ENCODE measurements at places on chromosomes 1 and 21.

- DNase-seq = no peak
These were observed 7.3 kb downstream of the PFKL start for GRCh38 chr21:44306936-44307704.

DNA sequence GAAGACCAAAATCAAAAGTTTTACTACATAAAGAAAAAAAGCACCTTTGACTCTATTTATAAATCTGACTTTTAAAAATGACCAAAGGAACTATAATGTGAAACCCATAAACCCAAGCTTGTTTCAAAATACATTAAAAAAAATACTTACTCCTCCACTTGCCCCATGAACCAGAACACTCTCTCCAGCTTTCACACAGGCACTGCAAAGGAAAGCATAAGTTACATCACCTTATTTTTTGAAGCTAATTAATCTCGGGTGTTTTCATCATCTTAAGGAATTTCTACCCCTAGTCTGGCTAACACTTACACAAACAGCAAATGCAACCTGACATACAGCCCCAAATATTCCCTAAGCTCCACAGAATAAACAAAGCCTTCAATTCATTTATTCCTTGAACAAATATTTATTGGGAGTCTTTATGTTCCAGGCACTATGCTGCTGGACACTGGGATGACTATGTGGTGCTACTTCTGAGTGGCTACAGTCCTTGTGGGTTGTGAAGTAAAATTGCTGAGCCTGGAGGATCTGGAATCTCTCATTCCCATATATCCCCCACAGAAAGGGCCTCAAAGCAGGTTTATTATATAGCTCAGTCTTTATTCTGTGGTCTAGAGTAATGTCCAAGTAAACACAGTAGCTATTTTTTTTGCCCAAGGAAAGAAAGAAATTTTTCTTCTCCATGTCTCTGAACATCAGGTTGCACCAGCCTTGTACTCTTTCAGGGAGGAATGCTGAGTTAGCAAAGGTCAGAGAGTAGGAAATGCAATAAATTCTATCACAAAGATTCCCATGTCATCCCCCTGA is 18.2 kb downstream of the CRYZ start:
- DNase-seq = no peak

DNA sequence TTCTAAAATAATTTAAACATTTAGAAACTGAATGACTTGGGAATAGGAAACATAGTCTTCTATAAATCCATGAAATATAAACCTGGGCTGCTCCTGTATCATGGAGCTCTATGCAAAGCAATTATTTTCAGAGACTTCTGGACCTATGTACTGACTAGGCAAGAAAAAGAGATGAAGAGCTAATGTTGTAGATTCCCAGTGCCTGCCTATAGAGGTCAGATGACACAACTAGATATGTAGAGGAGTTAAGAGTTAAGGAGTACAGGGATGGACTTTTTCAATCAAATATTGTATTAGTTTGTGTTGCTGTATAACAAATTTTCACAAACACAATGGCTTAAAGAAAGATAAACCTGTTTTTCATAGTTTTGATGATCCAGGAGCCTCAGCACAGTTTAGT is 1434.5 kb downstream of the KCNT2 start:
- DNase-seq = no peak

DNA sequence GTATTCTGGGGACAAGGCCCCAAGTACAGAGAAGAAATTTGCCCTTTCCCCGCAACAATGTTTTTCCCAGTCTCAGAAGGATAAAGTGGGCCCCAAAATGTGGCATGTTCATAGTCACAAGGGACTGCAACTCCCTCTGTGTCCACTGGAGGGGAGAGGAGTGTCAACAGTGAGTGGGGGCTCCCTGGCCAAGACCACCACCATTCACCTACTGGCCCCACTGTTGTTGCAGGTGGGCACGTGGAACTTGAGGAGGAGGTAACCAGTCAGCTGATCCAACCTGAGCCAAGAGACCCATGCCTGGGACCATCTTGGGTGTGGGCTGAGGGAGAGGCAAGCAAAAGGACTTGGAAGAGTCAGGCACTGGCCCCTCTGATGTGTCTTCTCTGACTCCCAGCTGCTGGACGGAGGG is 777 bp downstream of the NUDT17 start:
- DNase-seq = no peak

GRCh38 chr1:36816348-36816747 is 218.0 kb downstream of the GRIK3 start:
- no peak for DNase-seq

- DNase-seq = no peak
These were observed 21.4 kb downstream of the ARHGAP29 start for GRCh38 chr1:94215955-94216354.

GRCh38 chr1:8047686-8048445 is 21.8 kb upstream of the ERRFI1 start:
- no peak for DNase-seq

DNA sequence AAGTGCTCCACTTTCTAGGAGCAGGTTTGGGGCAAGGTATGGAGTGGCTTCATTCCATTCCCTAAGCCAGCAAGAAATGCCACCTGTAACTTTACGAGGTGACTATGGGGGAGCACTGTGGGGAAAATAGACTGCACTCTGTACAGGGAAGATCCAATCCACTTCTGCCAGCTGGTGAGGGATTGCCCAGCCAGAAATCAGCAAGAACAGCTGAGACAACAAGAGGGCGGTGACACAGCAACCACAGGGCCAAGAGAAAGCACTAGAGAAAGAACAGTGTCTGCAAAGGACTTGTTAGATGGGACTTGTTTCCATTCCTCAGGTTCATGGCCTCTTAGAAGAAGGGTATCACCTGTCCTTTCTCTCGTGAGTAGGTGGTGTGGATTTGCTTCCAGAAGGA is 19.6 kb downstream of the CAPN8 start:
- no peak for DNase-seq

- DNase-seq = no peak
These were observed 188.2 kb upstream of the PLXNA2 start for GRCh38 chr1:208432346-208432745.

DNA sequence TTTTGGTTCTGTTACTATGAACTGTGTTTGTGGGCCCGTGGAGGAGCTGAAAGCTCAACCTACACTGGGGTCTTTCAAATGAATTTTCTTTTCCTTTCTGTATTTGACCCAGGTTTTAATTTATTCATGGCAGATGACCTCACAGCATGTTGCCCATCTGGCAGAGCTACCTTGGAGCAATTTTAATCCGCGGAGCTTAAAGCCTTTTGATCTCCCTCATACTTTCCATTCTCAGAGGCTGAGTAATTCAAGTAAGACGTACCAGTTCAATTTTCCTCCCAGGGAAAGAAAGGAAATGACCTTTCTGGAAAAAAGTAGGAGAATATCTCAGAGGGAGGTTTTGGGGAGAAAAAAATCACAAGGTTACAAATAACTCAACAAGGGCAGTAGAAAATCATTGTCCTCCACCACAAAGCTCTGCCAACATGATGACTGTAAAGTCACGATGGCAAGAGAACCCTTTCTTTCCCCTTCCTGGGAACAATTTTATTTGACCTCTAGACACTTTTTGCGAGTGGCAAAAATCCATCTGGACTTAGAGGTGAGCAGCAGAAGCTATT is 21.6 kb upstream of the PCP4 start:
- no peak for DNase-seq

- no peak for DNase-seq
These were observed 11.9 kb upstream of the PLXNA2 start for GRCh38 chr1:208256091-208256490.

DNA sequence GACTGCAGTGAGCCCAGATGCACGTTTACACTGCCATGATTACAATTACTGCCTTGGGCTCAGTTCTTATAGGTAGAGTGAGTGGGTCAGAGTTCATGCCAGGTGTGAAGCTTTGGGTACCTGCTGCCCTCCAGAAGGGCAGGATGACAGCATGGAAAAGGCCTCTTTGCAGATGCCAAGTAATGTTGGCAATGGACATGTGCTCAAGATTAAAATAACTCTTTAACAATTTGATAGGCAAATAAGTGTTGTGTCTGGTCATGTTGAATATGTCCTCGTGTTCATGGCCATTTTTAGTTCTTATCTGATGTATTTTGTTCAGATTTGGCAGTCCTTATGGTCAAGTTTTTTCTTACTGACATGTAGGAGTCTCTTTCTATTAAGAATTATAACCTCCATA is 34.8 kb downstream of the S100B start:
- DNase-seq = no peak

DNA sequence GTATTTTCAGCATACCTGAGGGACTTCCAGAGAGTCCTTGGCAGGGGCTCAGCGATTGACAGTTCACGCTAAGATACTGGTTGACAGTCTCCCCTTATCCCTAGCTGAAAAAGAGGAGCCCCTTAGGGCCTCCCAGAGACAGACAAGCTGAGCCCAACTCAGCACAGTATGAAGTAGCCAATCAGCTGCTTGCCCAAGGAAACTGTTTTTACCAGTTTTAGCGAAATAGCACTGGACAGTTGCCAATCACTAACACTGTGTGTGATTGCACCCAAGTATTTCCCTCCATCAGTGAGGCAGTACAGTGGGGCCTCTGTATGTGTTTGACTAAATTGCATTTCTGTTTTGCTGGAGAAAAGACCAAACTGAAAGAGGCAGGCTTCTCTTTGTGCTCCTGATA is 27.0 kb downstream of the KHDRBS1 start:
- no peak for DNase-seq

GRCh38 chr1:36354486-36354885 is 31.0 kb upstream of the EVA1B start:
- no peak for DNase-seq

DNA sequence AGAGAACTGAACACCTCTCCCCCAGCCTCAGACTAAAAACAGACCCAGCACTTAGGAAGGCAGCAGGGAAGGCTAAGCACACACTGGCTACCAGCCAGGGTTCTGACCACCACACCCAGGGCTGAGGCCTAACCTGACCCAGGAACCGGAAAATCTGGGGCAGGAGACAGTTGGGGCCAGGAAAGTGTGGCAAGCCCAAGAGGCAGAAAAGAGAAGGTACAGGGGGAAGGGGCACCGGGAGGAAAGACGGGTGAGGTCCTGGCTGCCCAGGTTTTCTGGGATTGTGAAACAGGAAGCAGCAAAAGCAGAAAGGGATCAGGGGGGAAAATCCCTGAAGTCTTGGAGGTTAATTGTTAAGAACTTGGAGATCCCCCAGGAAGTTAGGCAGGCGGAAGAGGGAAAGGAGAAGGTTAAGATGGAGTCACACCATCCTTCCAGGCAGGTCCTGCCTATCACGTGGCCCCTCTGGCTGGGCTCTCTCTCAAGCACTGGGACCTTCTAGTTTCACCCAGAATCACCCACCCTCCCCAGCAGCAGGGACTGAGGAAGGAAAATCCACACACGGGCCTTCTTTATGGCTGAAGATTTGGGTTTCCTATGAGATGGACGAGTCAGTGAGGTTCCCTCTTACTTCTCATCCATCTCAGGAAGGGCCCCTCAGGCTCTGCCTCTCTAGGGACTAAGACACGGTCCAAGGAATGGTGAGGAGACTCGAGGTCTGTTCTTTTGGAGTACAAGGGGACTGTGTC is 2.6 kb downstream of the HDGF start:
- DNase-seq = no peak

DNA sequence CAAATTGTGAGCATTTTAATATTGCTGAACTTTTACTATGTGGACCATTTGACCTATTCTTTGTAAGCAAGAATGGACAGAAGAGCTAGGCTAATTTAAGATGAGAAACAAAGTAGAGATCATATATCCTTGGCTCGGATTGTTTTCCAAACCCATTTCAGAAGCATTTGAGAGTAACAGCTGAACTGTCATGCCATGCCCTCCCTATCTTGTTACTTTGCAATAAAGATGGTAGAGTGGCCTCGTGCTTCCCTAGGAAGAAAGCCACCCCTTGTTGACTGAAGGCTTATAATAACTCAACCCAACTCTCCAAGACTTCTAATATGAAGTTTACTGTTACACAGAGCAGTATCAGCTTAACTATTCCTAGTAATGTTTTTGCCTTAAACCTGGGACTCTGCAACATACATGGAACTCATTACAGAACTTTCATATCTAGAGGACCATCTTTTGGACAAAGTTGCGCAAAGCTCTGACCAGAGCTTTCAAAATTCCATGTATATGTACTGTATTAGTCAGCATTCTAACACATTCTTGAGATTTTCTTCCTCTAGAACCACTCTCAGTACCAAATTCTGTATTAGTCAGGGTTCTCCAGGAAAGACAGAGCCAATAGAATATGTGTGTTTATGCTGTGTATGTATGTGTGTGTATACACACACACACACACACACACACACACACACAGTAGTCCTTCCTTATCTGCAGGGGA is 68.7 kb downstream of the ADAMTS1 start:
- DNase-seq = no peak

DNA sequence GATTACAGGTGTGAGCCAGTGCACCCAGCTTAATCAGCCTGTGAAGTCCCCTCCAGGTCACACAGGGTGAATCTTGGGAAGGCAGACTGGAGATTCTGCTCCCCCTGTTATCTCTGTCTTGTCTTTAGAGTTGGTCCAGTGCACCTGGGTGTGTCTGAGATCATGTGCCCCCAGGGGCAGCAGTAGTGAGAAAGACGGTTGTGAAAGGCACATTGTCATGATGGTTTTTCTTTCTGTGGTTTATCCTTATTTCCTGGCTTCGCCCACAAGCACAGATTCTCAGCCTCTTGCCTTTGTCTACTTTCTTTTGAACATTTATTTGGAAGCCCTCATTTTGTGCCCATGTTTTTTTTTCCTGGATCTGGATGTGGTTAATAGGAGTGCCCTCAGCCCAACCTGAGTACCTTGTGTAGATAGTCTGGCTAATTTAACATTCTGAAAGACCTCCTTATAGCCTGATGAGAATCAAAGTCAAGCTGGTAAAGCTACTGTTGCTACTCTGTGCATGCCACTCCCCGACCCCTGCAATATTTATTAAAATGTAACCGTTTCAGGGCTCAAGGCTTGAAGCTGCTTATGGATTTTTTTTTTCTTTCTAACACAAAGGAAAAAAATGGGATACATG is 23.7 kb downstream of the UCK2 start:
- DNase-seq = no peak

GRCh38 chr1:84991097-84991920 is 5.6 kb downstream of the MCOLN2 start:
- DNase-seq = no peak

- DNase-seq = no peak
These were observed 23.6 kb upstream of the APOBEC4 start for GRCh38 chr1:183676586-183677189.
